ENCODE measurements at places on chromosomes 6 and 20.

- no peak for DNase-seq
These were observed 78.1 kb upstream of the CD93 start for GRCh38 chr20:23164176-23164601.

GRCh38 chr6:109079981-109080380, 14.7 kb downstream of the SESN1 start:
- no peak for DNase-seq

DNA sequence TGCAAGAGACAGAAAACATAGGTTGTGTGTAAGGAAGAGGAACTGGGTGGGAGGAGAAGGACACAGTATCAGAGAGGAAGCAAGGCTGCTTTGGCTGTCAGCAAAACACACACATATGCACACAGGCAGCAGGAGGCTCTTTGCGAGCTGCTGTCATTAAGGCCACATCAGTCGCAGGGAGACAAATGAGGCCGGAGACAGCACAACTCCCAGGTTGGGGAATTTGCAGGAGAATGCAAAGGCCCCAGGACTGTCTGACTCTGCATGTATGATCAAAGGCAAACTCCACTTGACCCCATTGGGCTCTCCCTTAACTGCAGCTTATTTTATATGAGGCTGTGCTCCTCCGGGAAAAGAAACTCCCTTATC, 35.3 kb downstream of the METTL24 start:
- no peak for DNase-seq

DNA sequence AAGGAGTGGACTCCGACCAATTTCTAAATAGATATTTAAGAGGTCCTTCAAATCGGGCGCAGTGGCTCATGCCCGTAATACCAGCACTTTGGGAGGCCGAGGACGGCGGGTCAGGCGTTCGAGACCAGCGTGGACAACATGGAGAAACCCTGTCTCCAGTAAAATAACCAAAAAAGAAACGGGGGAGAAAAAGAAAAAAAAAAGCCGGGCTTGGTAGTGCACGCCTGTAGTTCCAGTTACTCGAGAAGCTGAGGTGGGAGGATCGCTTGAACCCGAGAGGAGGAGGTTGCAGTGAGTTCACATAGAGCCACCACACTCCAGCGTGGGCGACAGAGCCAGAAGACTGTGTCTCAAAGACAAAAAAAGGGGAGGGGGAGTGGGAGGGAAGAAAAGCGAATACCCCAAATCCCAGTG, 53.3 kb upstream of the HFE start:
- no peak for DNase-seq

DNA sequence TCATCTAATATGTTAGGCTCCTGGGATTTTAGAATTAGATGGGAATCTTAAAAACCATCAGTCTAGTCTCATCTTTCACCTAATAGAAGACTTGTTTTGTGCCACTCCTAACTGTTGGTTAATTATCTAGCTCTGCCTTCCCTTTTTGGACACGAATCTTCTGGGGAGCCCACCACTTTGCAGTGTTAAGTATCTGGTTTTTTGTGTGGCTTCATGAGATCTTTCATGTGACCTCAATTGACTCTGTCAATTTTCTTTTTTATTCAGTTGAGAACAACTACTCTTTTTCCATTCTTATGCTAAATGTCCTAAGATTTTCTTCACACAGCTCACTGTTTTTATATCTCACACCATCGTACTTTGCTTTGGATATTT, 16.9 kb downstream of the TBPL1 start:
- DNase-seq: no peak

GRCh38 chr6:166786704-166787293, 159.7 kb upstream of the RPS6KA2 start:
- DNase-seq: peak; percentile 67

Measured in fibroblast of skin of back (primary cell).